Endothelial cell of umbilical vein (primary cell): ENCODE measurements at places on chromosomes 3 and 15. TPM values are rescaled to one million over a fixed set of nuclear protein-coding genes. Genes with fewer than 3 reads are reported as not detected.

Gene SLC6A6
- total RNA-seq = 33.8 and 38.0 TPM in 2 replicates

GRCh38 chr15:54082836-54083492, 104.7 kb downstream of the UNC13C start:
- H3K27me3 ChIP-seq = no peaks in the 10 kb centered on the region
- H3K4me3 ChIP-seq = no peak overlapping the region
- H3K36me3 ChIP-seq = no peaks in the 10 kb centered on the region
- no peak overlapping the region for H3K27ac ChIP-seq
- peak; percentile 17 for DNase-seq
- no peaks in the 10 kb centered on the region for H3K4me1 ChIP-seq

Gene TMEM212
- not detected in 2 replicates for total RNA-seq

DNA sequence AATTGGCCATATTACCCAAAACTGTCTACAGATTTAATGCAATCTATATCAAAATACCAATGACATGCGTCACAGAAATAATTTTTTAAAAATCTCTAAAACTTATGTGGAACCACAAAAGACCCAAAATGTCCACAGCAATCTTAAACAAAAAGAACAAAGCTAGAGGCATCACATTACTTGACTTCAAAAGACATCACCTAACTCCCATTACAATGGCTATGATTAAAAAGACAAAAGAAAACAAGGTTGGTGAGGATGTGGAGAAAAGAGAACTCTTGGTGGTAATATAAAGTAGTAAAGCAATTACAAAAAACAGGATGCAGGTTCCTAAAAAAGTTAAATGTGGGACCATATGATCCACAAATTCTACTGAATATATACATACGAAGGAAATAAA, 187.6 kb upstream of the CNTN6 start:
- H3K4me1 ChIP-seq = no peaks in the 10 kb centered on the region
- no peaks in the 10 kb centered on the region for H3K36me3 ChIP-seq
- H3K27ac ChIP-seq = no peak overlapping the region
- no peak overlapping the region for H3K4me3 ChIP-seq
- H3K27me3 ChIP-seq = no peaks in the 10 kb centered on the region

GRCh38 chr3:195385526-195385925, 57.3 kb downstream of the ACAP2 start:
- no peak overlapping the region for H3K4me3 ChIP-seq
- H3K27ac ChIP-seq = no peak overlapping the region
- H3K4me1 ChIP-seq = peaks cover 12% of the 10 kb centered on the region

Gene CP
- not detected in 2 replicates for total RNA-seq

GRCh38 chr15:45454814-45455213, 67.7 kb downstream of the SLC30A4 start:
- no peak overlapping the region for H3K27ac ChIP-seq
- no peaks in the 10 kb centered on the region for H3K36me3 ChIP-seq
- peaks cover 12% of the 10 kb centered on the region for H3K4me1 ChIP-seq
- H3K27me3 ChIP-seq = peaks cover 3% of the 10 kb centered on the region
- H3K4me3 ChIP-seq = no peak overlapping the region

GRCh38 chr3:155690921-155691320, 54.0 kb downstream of the PLCH1 start:
- H3K27ac ChIP-seq = no peak overlapping the region
- no peaks in the 10 kb centered on the region for H3K27me3 ChIP-seq
- no peak overlapping the region for H3K4me3 ChIP-seq
- no peaks in the 10 kb centered on the region for H3K36me3 ChIP-seq
- no peak for DNase-seq

GRCh38 chr3:119723022-119723421, 20.2 kb downstream of the CFAP91 start:
- H3K4me3 ChIP-seq = no peak overlapping the region
- H3K4me1 ChIP-seq = no peaks in the 10 kb centered on the region
- H3K36me3 ChIP-seq = no peaks in the 10 kb centered on the region
- no peak for DNase-seq

DNA sequence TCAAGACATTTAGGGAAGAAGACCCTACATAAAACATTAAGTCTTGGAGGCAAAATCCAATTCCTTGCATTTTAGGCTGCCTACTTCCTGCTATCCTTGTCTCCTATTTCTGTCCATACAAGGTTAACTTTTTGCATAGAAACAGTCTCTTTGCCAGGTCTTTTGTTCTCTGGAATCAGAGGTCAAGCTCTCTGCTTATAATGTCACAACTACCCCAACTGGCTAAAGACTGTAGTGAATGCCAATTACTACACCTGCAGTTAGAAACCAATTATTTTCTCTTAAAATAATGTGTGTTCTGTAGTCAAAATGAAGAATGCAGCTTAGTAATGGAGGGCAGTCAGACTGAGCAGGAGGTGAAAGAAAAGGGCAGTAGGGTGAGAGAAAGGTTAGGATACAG, 856.2 kb downstream of the TUSC7 start:
- DNase-seq = no peak
- no peaks in the 10 kb centered on the region for H3K36me3 ChIP-seq
- H3K4me3 ChIP-seq = no peak overlapping the region
- no peaks in the 10 kb centered on the region for H3K27me3 ChIP-seq
- H3K27ac ChIP-seq = no peak overlapping the region
- no peaks in the 10 kb centered on the region for H3K4me1 ChIP-seq

- no peaks in the 10 kb centered on the region for H3K27me3 ChIP-seq
- no peak overlapping the region for H3K27ac ChIP-seq
- no peak for DNase-seq
- H3K4me3 ChIP-seq = no peak overlapping the region
- H3K36me3 ChIP-seq = no peaks in the 10 kb centered on the region
Observed at GRCh38 chr3:20111836-20112235, 71.6 kb downstream of the KAT2B start.

Gene CD200R1
- total RNA-seq = not detected in 2 replicates

Gene GADL1
- not detected in 2 replicates for total RNA-seq

Gene ARL6IP5
- total RNA-seq = 111 and 116 TPM in 2 replicates

DNA sequence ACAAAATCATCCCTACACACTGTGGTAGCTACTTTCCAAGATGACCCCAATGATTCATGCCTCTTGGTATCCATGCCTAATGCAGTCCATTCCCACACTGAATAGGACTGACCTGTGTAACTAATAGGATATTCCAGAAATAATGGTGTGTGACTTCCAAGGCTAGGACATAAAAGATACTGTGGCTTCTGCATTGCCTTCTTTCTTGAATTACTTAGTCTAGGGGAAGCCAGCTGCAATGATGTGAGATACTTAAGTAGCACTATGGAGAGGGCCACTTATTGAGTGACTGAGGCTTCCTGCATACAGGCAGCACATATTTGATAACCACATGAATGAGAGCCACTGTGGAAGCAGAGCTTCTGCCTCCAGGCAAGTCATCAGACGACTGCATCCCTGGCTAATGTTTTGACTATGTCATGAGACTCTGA, 50.1 kb downstream of the NR1I2 start:
- no peak overlapping the region for H3K27ac ChIP-seq
- no peaks in the 10 kb centered on the region for H3K36me3 ChIP-seq
- H3K27me3 ChIP-seq = no peaks in the 10 kb centered on the region
- H3K4me1 ChIP-seq = no peaks in the 10 kb centered on the region
- no peak for DNase-seq

- H3K27me3 ChIP-seq = no peaks in the 10 kb centered on the region
- DNase-seq = peak; percentile 84
- H3K36me3 ChIP-seq = no peaks in the 10 kb centered on the region
- no peak overlapping the region for H3K4me3 ChIP-seq
- peaks cover 13% of the 10 kb centered on the region for H3K4me1 ChIP-seq
Observed at GRCh38 chr3:98855806-98856400, 45.6 kb downstream of the DCBLD2 start.

Gene SH3GL3
- total RNA-seq = not detected in 2 replicates

GRCh38 chr3:123528130-123528529, 56.7 kb downstream of the HACD2 start:
- H3K4me3 ChIP-seq = no peak overlapping the region
- H3K27me3 ChIP-seq = no peaks in the 10 kb centered on the region
- no peaks in the 10 kb centered on the region for H3K36me3 ChIP-seq
- no peak overlapping the region for H3K27ac ChIP-seq
- peaks cover 4% of the 10 kb centered on the region for H3K4me1 ChIP-seq

GRCh38 chr3:56123487-56123886, 344.8 kb downstream of the ERC2 start:
- peaks cover 7% of the 10 kb centered on the region for H3K4me1 ChIP-seq
- DNase-seq = no peak
- H3K27me3 ChIP-seq = no peaks in the 10 kb centered on the region

- DNase-seq = no peak
- H3K4me1 ChIP-seq = peaks cover 7% of the 10 kb centered on the region
- no peaks in the 10 kb centered on the region for H3K36me3 ChIP-seq
- H3K27ac ChIP-seq = no peak overlapping the region
Observed at GRCh38 chr3:71400986-71401451, 182.5 kb downstream of the FOXP1 start.

- H3K4me1 ChIP-seq = no peaks in the 10 kb centered on the region
- peak; percentile 13 for DNase-seq
- H3K36me3 ChIP-seq = no peaks in the 10 kb centered on the region
- no peak overlapping the region for H3K4me3 ChIP-seq
Observed at GRCh38 chr3:101229681-101230080, 90.7 kb downstream of the IMPG2 start.

GRCh38 chr3:33911525-33912322, 113.3 kb downstream of the PDCD6IP start:
- H3K27ac ChIP-seq = no peak overlapping the region
- H3K4me1 ChIP-seq = no peaks in the 10 kb centered on the region
- DNase-seq = no peak
- H3K36me3 ChIP-seq = no peaks in the 10 kb centered on the region

DNA sequence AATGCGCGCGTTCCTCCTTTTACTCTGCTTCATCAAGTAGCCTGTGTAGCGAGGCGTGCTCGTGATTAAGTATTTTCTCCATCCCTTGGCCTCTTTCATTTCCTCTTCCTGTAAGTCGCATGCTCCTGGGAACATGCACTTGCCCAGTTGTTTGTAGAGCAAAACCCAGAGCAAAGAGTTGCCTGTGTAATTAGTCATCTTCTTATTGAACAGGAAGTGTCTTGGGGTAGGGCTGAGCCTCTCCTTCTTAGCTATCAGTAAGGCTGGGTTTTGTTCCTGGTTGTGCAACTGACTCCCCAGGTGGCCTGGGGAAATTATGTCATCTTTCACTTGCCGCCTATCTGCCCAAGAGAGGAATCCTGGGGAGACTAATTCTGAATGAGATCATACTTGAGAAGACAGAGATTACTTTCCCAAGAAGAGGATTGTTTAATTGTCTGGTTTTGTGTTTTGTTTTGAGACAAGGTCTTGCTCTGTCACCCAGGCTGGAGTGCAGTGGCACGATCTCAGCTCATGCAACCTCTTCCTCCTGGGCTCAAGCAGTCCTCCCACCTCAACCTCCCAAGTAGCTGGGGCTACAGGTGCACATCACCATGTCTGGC, 14.9 kb downstream of the LIPH start:
- H3K4me3 ChIP-seq = no peak overlapping the region
- no peaks in the 10 kb centered on the region for H3K36me3 ChIP-seq
- H3K4me1 ChIP-seq = peaks cover 4% of the 10 kb centered on the region
- peak; percentile 64 for DNase-seq
- no peak overlapping the region for H3K27ac ChIP-seq
- no peaks in the 10 kb centered on the region for H3K27me3 ChIP-seq
